Right renal pelvis (tissue), 4 donors: ENCODE measurements at places on chromosomes 2 and 18. TPM values are rescaled to one million over a fixed set of nuclear protein-coding genes. Genes with fewer than 3 reads are reported as not detected.

GRCh38 chr2:106542746-106543359 is 55.7 kb downstream of the CD8B2 start:
- DNase-seq = peak; percentile 73

- DNase-seq = no peak
These were observed 36.4 kb downstream of the TACR1 start for GRCh38 chr2:75162897-75163296.

DNA sequence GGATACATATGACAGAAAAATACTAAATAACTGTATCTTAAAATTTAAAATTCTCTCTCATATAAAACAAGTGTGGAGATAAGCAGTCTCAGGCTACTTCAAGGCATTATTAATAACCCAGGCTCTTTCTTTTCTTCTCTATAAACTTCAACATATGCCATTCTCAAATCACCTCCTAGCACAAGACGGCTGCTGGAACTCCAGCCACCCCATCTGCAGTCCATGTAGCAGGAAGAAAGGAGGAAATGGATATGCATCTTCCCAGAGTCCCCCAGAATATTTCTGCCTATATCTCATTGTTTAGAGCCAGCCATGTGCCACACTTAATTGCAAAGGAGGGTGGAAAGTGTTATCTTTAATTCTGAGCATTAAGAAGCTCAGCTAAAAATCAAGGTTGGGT is 35.3 kb upstream of the NEB start:
- no peak for DNase-seq

DNA sequence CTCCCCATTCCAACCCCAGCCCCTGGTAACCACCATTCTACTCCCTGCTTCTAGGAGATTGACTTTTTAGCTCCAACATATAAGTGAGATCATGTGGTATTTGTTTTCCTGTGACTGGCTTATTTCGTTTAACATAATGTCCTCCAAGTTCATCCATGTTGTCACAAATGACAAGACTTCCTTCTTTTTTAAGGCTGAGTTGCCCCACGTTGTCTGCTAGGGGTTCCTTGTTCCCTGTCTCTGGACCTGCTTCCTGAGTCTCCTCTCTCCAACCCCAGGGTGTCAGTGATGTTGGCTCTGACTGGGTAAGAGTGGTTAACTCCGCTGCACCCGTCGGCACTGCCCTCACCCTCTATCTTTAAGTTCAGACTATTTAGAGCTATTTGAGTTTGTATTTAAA is 175.2 kb downstream of the SH3RF3 start:
- DNase-seq = no peak

GRCh38 chr2:23401427-23402204 is 16.6 kb downstream of the KLHL29 start:
- DNase-seq = no peak

DNA sequence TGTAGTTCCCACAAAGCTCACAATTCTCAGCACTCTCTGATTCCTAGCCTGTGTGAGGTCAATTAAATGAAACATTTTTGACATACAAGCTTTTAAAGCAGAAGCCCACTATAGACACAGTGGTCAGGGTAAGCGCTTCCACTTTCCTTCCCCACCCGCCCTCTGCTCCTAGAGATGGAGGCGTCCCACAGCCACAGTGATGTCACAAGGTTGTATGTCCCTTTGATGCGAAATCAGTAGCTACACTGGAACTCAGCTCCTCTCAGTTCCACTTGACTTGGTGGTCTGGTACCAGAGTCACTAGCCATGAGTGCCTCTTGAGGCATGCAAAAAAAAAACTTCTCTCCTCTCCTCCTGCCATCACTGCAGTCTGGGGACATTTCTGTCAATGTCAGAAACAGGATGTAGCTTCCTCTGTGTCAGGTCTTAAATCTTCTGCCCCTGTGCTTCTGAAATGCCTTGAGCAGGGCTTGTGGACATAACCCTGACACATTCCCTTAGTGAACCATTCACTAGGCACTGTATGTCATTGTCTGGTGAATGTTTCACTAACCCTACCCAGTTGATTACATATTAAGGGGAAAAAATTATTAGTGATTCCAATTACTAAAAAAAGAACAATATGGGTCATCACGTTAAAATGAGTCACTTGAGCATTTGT is 7.8 kb downstream of the SULT1C4 start:
- DNase-seq = no peak

DNA sequence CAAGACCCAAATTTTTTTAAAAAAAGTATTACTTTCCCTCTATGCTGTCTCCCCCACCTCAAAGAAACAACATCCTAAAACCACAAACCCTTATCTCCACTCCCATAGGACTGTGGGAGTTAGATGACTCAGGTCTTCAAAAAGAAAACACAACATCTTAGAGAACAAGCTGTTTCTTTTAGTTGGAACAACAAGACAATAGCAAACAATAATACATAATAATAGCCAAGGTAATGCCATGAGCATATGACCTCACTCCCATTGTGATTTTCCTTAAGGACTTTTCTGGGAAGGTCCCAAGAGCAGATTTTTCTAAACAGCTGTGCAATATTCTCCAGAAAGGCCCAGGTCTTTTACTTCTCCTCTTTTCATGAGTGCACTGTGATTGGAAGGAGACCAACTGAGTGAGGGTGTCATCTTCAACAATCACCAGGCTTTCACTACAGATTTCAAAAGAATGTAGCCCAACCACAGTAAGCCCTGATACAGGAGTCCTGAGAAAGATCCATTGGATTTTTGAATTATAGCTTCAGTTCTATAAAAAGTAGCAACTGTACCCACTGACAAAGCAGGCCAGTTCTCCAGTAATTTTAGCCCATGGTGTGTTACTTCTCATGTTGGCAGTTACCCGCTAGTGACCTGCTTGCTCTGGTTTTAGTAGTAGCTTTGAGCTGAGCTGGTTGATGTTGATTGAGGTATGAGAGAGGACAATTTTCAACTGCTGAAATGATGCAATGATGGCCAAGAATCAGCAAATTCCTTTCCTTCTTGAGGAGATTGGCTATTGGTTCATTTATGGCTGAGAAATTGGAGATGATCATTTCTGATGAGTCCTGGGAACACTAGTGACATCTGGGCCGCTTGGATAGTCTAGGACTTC is 144.5 kb upstream of the TCF4 start:
- DNase-seq = no peak

GRCh38 chr2:45909677-45910191 is 258.3 kb downstream of the PRKCE start:
- DNase-seq = no peak

GRCh38 chr18:63366213-63367052 is 573 bp downstream of the KDSR start:
- no peak for DNase-seq

GRCh38 chr2:129192841-129193253 is 786.6 kb upstream of the RAB6C start:
- no peak for DNase-seq

DNA sequence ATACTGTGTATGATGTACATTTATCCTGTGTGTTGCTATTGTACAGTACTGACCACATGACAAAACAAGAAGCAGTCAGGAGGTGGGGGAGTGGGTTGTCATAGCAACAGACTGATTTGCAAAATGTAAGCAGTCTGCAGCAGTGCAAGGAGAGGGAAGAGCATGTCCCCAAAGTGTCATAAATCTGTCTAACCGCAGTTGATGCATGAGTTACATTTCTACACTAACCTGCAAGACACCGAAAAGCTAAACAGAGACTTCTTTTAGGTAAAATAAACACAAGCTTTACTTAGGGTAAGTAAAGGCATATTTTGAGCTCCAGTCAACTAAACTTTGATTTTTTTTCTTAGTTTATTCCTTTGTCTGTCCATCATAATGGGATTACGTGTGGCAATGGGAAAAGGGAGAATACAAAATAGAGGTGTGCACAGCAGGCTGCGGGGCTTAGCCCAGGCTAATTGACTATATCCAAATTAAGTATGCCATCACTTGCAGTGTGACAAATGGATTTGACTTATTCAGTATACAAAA is 134.5 kb downstream of the MEIS1 start:
- DNase-seq = no peak

GRCh38 chr2:58633613-58634365 is 392.7 kb upstream of the FANCL start:
- DNase-seq = no peak

DNA sequence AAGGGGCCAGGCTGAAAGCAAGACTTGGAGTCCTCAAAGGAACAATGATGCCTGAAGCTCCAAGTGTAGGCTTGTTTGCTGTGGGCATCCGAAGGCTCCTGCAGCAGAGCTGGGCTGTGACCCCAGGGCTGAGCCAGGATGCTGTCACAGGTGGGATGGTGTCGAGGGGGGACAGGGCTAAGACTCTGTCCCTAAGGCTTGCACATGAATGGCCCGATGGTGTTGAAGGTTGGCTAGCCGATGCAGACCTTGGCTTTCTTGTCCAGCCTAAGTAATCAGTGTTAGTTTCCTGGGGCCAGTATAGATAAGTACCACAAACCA is 251.0 kb downstream of the NDUFA10 start:
- DNase-seq = no peak

- no peak for DNase-seq
These were observed 20.3 kb downstream of the RMC1 start for GRCh38 chr18:23523429-23524212.

- no peak for DNase-seq
These were observed 17.0 kb downstream of the ITSN2 start for GRCh38 chr2:24343225-24343882.

- DNase-seq = no peak
These were observed 556.2 kb downstream of the THSD7B start for GRCh38 chr2:137321566-137321965.

GRCh38 chr2:182915369-182916326 is 49.2 kb upstream of the FRZB start:
- DNase-seq = no peak

DNA sequence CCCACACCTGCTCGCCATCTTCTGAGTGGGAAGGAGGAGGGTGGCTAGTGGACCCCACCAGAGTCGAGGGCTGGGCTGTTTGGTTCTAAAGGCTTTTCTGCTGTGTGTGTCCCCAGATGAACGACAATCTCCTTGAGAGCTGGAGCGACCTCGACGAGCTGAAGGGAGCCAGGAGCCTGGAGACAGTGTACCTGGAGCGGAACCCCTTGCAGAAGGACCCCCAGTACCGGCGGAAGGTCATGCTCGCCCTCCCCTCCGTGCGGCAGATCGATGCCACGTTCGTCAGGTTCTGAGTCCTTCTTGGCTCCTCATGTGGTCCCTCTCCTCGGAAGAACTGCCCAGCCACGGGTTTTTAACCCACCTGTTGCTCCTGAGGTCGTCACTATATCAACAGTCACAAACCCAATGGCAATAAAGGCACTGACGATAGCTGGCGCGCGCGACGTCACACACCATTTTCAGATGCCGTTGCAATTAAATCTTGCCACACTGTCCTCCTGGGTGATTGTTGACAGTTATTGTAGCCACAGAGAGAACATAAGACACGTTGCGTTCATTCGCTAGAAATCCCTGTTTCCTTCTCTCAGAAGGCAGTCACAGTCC is 5.8 kb upstream of the ANO7 start:
- DNase-seq = no peak

FRZB gene
- 13.5 TPM for polyA plus RNA-seq

CROCC2 gene
- polyA plus RNA-seq = 0.13 TPM

NFU1 gene
- 69.2 TPM for polyA plus RNA-seq

MRPS5 gene
- polyA plus RNA-seq = 63.5 TPM
